ENCODE measurements at places on chromosomes 5 and 9.

- DNase-seq = no peak
Measured at GRCh38 chr9:3124001-3124400, 280.1 kb upstream of the PUM3 start.

DNA sequence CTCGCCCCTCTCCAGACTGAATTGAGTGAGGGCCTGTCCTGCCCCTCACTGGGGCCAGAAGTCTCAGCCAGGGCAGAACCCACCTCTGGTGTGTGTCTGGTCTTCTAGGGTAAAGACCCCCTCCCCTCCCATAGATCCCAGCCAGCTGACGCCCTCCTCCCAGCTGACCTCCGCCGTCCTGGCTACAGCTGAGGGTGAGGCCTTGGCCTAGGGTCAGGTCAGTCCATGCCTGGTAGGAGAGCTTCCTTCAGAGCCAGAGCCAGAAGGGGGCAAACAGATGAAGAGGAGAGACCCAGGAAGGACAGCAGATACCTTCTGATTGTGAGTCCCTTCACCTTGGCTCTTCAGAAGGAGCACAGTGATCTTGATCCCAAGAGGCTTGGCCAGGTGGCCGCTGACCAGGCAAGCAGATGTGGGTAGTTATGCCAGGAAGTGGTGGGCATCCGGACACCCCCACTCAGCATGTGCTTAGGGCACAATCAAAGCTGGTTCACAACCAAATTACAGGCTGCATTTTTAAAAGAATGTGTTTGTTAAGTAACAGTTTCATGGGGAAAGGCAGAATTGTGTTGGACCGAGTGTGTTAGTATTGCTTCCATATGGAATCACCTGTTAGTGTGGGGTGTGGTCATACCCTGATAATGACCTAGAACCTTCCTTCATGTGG is 29.9 kb downstream of the JADE2 start:
- no peak for DNase-seq

- DNase-seq = no peak
Measured at GRCh38 chr9:88578121-88579049, 43.4 kb downstream of the NXNL2 start.

DNA sequence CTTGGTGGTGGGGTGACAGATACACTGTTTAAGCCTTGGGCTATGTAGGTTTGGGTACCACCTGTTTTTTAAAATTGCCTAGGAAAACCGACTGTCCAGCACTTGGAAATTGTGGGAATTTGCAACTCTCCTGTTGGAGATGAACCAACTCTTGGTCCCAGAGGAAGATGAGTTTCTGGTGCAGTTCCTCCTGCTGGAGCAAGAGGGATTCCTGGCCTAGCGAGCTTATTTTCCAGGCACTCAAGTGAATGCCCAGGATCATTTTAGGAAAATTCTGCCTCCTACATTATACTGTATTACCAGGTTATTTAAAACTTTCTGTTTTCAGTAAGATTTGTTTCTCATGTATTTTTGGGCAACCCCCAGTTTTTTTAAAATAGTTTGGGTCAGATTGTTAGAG is 33.7 kb downstream of the AP3S1 start:
- DNase-seq = no peak

- no peak for DNase-seq
Measured at GRCh38 chr9:115341426-115341825, 223.5 kb upstream of the TNC start.

- no peak for DNase-seq
Measured at GRCh38 chr5:59180515-59180914, 597.6 kb downstream of the RAB3C start.

DNA sequence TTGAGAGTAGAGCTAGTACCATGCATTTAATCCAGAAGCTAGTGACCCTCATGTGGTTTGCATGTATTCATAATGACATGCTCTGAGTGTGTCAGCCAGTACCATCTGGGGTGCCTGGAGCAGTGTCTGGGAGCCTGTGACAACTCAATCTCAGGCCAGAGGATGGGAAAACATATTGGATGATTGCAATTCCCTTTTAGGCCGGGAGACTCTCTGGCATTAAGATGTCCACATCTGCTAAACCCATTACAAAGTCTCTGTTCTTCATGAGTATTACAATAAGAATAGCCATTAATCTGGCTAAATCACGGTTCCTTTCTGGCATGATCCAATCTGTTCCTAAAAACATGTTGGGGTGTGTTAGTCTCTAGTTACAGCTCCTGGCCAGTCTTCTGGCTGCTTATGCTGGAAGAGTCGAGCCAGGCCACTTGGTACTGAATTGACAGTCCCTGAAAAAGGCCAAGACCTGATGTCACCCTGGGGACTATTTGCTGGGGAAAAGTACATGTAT is 475.7 kb downstream of the ENC1 start:
- no peak for DNase-seq

DNA sequence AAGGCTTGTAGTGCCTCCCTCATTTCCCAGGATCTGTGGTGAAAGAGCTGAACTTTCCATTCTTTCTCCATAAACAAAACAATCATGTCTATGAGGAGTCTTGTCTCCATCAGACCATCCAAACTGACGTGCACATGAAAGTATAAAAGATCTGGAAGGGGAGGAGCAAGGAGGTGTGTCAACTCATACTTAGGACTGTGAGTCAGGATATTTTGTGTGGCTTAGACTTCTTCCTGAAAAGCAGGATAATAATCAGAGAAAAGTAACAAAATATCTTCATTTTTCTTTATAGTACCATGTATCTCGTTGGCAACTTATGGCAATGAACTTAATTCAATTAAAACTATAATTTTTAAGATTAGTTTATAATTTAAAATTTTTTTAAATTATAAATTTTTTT is 96.0 kb upstream of the PRRC1 start:
- no peak for DNase-seq

DNA sequence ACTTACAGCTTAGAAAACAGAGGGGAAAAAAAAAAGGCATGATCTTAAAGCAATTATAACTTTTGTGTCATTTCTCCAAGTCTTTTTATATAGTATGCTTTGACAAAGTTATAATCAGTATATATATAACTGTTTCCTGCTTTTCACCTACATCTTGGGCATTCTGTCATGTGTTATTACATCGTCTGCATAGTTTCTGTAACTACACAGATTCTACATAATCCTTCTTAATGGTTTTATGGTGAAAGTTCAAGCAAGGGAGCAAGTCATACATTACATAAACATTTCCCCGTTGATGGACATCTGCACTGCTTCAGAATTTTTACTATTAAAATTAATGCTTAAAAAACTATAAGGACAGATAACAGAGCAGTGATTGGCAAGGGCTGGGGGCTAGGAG is 12.1 kb downstream of the FEM1C start:
- DNase-seq = no peak

GRCh38 chr5:158013939-158014338 is 155.0 kb upstream of the CLINT1 start:
- peak; percentile 54 for DNase-seq

DNA sequence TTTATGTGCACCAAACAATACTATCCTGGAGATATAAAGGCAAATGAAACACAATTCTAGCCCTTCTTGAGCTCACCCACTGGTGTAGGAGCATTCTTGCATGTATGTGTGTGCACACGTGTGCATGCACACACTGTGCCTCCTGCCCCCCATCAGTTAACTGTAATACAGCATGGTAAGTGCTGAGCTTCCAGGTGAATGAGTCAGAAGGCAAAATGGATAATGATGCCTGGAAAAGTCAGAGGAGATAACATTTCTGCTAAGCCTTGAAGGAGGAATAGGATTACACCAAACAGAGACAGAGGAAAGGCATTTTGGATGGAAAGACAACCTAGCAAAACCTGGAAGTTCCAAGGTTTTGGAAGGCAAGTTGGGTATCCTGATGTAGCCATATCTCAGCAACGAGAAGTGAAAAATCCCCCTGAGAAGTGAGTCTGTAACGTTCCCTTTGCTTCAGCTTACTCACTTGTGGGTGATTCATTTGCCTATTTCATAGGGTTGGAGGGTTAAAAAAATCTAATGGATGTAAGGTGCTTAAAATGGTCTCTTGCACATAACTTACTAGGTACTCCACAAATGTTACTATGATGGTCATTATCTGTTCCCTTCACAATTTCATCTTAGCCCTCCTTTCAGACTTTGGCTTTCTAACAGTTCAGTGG is 101.4 kb upstream of the STC2 start:
- no peak for DNase-seq

GRCh38 chr9:116168231-116168630 is 14.6 kb downstream of the PAPPA start:
- no peak for DNase-seq

DNA sequence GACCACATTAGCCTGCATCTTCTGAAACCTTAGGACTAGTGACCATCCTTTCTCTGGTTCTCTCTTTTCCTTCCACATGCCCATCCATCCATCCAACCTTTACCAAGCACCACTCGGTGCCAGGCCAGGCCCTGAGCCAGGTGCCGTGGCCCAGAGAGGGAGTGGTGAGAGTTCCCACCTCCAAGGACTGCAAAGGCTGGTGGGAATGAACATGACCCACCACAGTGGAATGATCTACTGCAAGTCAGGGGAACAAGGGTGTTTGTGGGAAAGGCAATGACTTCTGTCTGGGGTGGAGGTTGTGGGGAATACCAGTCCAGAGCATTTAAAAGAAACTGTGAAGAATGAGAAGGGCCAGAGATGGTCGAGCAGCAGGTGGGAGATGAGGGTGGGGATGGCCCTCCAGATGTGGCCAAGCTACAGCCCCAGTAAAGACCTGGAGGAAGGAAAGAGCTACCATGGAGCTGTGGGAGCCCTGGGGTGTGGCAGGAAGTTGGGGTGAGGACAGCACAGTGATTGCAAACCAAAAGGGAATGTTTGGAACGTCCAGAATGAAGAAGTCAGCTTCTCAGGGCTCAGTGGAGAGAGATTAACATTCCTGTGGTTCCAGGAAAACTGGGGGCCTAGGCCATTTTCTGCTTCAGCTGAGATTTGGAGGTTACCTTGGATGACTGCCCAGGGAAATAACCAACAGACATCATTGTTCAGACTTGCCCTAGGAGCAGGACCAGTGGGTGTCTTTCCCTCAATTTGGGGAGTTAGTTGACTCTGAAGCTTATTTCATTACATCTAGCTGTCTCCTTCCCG is 30.7 kb upstream of the CORO2A start:
- DNase-seq = peak; percentile 99

DNA sequence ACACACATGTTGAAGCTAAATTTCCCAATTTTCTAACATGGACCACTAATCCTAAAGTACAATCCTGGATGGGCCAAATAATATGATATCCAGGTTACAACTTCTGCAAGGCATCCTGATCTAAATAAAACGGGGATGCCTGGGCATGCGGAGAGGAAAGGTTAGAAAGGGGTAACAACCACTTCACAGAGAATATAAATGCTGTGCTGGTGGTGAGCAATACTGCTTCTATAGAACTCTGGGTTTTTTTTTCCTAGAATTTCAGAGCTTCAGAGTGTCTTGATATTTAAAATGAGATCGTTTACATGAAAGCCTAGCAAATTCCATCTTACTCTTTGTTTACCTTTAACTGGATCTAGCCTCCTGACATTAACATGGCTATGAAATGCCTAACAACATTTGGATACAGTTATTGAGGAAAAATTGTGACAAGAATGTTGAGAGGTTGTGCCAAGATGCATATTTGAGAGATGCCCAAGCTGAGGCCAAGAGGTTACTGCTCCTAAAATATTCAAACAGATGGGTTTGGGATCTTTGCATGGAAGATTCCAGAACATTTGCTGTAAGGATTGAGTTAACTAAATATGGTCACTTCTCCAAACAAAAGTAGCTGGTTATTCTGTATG is 22.4 kb downstream of the TNFAIP8 start:
- no peak for DNase-seq

DNA sequence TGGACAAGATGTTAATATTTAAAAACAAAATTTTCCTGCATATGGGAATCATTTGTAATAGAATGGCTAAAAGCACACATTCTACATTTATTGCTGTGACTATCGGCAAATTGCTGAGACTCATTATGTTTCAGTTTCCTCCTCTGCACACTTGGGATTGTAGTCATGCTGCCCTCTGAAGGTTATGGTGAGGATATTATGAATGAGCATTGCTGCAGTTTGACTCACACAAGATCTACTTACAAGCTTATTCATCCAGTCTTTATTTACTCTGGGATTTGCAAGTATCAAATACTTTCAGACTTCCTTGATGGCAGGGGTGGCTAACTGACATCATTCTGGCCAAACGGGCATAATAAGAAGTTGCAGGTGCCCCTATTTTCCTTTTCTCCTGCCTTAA is 9.5 kb upstream of the NFIL3 start:
- DNase-seq = peak; percentile 82

DNA sequence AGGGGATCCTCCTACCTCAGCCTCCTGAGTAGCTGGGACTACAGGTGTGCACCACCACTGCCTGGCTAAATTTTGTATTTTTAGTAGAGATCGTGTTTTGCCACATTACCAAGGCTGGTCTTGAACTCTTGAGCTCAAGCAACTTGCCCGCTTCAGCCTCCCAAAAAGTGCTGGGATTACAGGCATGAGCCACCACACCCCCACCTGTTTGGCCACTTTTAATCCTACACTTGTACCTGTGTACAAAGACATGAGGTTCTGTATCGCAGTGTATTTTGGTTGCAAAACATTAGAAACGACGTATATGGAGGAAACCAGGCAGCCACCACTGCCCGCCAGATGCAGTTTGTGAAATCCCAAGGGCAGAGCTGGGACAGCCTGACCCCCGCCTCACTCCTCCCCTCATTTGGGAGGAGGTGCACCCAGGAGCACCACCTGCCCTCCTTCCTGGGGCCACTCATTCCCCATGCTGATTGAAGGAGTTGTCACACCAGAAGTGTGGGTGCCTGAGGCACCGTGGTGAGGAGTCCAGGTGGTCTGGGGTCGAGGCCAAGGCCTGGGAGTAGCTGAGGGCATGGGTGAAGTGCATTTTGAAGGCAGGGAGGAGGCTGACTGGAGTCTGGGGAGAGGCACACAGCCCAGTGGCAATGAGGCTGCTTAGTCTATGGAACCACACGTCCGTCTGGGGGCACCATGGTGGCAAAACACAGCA is 39.3 kb upstream of the OLFM1 start:
- DNase-seq = no peak

Measured in fibroblast of skin of left quadriceps (primary cell).